ENCODE measurements at places on chromosomes 1 and 21. TPM values are rescaled to one million over a fixed set of nuclear protein-coding genes. Genes with fewer than 3 reads are reported as not detected.
A peak's percentile ranks its signal among the peaks of the same experiment; 100 is the strongest.

DNA sequence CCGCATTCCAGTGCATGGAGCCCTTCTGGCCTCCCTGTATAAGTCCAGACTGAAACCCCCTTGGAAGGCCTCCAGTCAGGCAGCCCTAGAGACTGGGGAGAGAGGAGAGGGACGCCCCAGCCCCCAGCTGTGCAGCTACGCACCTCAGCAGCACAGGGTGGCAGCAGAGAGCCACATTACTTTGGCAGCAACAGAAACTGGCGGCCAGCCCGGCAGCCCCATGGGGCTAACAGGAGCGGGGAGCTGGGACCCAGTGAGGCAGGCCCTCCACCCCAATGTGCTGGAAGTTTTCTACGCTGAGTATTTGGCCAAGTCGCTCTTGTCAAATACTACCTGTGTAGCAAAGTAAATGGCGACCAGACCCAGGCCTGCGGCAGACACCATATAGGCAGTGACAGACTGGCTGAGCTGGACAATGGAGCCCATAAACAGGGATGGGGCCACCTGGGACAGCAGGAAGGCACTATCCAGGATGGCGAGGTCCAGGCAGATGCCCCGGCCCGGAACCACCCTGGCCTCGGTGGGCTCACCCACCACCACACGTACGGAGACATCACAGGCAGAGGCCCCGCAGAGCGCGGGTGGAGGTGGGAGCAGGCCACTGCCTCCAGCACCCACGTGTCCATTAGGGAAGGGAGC, 21.2 kb downstream of the SLC45A3 start:
- H3K27ac ChIP-seq, result no peak overlapping the region
- no peaks in the 10 kb centered on the region for H3K27me3 ChIP-seq
- DNase-seq, result peak; percentile 85
- H3K4me3 ChIP-seq, result no peak overlapping the region

- H3K27ac ChIP-seq, result peak overlapping the region; percentile 92
- no peaks in the 10 kb centered on the region for H3K27me3 ChIP-seq
- peaks cover 3% of the 10 kb centered on the region for H3K4me1 ChIP-seq
- no peak overlapping the region for H3K4me3 ChIP-seq
- H3K36me3 ChIP-seq, result no peaks in the 10 kb centered on the region
These were observed 85.9 kb downstream of the MRPL37 start for GRCh38 chr1:54285815-54286345.

DNA sequence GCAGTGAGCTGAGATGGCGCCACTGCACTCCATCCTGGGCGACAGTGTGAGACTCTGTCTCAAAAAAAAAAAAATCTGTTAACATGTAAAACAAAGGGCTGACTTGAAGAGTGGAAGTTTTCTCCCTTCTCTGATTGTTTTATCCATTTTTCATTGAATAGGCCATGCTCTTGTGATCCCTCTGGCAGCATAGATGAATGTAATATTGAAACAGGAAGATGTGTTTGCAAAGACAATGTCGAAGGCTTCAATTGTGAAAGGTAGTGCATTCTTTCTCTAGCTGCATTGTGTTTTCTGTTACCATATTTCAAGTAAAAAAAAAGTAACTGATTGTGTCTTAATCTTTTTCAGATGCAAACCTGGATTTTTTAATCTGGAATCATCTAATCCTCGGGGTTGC, 69.6 kb upstream of the LAMC2 start:
- H3K36me3 ChIP-seq, result peaks cover 5% of the 10 kb centered on the region
- H3K4me1 ChIP-seq, result no peaks in the 10 kb centered on the region
- no peaks in the 10 kb centered on the region for H3K27me3 ChIP-seq
- DNase-seq, result no peak

The FGR gene
- 2.8 TPM for polyA plus RNA-seq

The AGO4 gene
- polyA plus RNA-seq, result 5.6 TPM
